AG04449 (cell line): ENCODE measurements at places on chromosomes 5 and 9.

DNA sequence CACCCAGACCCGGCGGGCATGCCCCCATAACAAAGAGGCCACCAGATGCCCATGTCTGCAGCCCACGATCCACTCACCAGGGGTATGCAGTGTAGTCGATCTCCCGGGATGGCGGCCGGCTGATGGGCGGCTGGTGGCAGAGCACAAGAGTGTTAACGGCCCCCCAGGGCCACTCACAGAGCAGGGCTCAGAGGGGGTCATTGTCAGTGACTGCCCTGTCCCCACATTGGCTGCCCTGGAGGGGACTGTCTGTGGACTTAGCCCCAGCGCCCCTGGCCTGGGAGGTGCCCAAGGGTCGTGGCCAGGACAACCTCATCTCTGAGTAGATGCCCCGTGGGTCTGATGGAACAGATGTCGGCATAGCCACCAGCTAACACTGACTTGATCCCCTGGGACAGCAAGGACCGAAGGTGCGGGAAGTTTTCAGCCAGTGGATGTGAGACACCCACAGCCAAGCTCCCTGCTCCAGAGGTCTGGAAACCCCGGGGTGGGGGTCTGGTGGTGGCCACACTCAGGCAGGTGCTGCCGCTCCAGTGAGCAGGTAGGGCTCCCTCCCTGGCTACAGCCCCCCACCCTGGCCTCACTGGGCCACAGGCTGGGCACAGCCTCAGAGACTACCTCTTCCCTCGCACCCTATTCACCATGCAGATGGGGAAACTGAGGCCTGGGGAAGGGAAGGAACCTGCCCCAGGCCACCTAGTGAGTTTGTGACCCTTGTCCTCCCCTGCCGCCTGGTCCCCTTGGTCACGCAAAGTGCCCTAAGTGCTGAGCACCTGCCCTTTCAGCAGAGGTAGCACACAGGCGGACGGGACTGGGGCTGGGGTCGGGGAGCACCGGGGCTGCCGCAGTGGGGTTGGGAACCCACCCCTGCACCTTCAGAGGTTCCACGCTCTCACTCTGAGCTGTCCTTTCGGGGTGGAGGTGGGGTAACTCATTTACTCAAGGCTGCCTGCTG lies 38.1 kb upstream of the SARDH start:
- no peak for DNase-seq

GRCh38 chr9:124741662-124742061 lies 29.4 kb downstream of the NR6A1 start:
- no peak for DNase-seq

DNA sequence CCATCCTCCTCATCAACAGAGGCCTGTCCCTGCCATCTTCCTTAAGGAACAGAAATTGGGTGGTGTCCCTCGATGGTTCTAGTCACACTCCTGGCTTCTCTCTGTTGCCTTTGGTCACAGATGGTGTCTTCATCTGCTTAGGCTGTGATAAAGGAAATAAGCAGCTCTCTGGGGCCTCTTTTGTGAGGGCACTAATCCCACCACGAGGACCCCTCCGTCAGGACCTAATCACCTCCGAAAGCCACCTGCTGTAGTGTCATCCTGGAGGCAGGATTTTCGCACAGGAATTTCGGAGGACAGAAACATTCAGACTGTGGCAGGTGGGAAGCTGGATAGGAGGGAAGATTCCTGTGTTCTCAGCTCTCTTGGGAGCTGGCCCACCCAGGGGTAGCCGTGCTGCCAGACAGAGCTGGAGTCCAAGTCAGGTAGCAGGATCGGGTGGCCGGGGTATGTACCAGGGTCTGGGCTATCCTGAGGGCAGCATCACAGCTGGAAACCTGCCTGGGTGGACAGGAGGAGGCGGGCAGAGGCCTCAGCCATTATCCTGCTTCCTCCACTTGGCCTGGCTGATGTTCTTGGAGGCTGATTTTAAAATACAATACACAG lies 59.5 kb downstream of the ANKRD33B start:
- no peak for DNase-seq

DNA sequence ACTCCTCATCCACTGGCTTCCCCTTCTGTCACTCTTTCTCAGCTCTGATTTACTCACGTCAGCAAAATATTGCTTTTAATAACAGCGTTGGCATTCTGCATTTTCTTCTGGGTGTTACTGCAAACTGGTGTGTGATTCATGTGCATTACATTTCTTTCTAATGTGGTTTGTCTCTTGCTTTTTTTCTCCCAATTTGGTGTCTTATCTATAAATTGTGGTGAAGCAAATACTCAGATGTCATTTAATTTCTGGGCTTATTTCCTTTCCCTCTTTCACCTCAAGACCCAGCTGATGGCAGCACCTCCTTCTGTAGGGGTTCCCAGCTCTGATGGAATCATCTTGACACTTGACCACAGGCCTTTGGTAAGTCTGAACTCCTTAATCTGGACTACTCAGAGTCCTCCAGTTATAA lies 180.7 kb upstream of the ZNF618 start:
- DNase-seq = no peak

- no peak for DNase-seq
These were observed 22.7 kb upstream of the CCDC180 start for GRCh38 chr9:97284798-97285197.

DNA sequence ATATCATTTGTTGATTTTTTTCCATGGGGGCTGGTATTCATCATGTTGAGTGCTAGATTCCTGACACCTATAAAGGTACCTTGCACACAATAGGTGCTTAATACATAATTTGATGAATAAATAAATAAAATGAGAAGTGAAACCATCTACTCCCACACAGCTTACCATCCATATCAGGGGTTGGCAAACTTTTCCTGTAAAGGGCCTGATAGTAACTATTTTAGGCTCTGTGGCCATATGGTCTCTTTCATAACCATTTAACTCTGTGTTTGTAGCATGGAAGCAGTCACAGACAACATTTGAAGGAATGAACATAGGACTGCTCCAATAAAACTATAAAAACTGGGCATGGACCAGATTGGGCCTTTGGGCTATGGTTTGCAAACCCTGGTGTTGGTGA lies 100.3 kb downstream of the GCNT1 start:
- DNase-seq = no peak

DNA sequence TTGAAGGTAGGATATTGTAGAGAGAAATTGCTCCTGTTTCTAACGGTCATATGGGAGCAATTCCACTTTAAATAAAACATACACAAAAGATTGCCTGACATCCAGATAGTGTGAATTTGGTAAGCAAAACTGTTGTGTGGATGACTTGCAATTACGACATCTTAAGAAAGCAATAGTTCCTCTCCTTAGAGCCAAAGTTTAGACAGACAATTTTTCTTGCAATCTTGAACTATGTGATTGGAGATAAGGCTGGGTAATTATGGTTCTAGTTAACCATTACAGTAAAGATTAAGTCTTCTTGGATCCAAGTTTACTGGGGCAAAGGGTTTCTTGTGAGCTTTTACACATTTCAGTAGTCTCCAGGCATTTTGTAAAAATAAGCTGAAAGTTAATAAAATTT lies 1080.6 kb upstream of the CDH6 start:
- DNase-seq = no peak

- no peak for DNase-seq
These were observed 21.1 kb downstream of the CARTPT start for GRCh38 chr5:71740015-71740753.

DNA sequence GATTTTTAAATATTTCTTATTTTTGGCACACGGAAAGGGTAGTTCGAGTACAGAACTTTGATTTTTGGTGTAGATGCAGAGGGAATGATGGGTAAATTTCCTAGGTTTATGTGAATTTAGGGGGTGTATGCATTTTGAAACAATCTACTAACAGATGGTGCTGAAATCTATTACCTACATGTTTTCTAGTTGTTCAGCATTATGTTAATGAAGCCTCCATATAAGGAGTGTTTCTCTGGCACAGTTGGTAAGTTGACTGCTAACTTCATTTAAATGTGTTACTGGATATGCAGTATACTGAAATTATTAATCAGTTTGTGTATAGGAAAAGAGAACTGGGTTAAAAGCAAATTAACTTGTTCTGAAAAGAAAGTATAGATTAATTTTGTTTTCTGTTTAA lies 17.5 kb downstream of the SUB1 start:
- no peak for DNase-seq

GRCh38 chr5:83895860-83896259 lies 175.2 kb upstream of the HAPLN1 start:
- DNase-seq = no peak

GRCh38 chr9:80644044-80644443 lies 1045.3 kb downstream of the TLE1 start:
- DNase-seq = no peak

GRCh38 chr5:173452119-173452905 lies 124.1 kb upstream of the STC2 start:
- no peak for DNase-seq

- DNase-seq = no peak
These were observed 46.3 kb downstream of the FSTL4 start for GRCh38 chr5:133565993-133566392.

DNA sequence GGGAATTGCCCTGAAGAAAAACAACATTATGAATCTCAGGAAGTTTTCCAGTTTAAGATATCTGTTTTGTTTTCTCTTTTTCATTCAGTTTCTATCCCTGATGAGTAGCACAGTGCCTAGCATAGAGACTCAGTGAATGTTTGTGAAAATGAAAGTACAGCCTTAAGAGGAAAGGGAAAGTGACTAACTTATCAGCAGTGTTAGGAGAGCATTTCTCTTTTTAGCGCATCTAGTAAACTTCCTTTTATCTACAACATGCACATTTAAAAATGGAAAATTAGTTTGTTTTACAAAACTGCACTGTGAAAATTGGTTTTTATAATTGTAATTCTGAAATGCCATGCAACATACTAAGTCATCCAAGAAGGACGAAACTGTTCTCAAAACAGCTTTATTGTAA lies 110.8 kb downstream of the SMARCA2 start:
- no peak for DNase-seq

DNA sequence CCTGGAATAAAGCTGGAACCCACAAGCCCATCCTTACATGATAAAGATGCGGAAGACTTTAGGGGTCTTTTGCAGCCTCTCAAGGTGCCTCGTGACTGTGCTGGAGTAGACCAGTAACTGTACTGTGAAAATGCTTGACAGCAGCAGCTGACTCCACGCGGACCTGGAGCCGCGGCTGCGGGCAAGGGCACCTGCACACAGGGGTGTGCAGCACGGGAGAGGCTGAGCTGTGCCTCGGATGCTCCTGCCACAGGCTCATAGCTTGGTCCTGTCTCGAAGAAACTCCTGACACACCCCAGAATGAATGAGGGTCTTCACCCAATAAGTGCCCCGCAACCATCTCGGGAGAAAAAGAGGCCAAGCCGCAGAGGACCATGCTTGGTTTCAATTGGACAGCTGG lies 40.3 kb upstream of the CEP72 start:
- no peak for DNase-seq

DNA sequence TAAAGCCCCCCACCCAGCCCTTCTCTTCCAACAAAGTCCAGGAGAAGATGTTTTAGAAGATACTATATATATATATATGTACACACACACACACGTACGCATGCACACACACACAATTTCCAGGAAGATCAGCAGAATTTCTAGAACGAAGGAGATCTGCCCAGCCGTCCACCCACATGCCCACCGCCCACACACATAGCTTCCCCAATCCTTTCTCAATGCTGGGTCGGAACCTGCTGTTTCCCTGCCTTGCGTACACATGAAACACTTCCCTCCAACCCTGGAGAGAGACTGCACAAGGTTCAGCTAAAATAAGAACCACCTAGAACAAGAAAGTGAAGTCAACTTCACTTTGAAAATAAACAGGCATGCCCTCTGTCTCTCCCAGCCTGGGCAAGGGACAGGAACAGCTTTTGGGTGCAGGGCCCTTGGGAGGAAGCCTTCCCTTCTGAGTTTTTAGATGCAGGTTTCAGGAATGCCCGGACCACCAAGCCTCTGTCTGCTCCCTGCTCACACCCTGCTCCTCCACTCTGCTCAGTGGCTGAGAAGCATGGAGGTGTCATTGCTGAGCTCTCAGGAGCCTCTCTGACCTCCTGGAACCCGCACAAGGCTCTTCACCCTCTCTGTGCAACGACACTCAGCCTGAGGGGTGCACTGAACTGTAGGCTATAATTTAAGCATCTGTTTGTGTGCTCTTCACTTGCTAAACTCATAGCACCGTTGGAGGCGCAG lies 149.4 kb downstream of the C5orf15 start:
- DNase-seq = no peak

DNA sequence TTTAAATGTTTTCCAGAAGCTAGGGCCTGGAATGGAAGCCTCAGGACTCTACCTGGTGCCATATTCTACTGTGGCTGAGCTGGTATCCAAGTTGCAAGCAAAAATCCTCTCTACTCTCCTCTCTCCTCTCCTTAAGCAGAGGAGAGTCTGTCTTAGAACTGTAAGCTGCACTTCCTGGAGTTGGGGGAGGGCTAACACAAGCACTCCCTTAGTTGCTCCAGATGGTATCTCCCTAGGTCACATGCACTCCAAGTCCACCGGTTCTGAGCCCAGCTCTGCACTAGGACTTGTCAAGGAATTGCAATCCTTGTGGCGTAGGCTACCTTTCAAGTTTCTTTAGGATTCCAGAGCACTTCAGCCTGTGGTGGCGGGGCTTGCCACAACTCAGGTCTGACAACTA lies 513.9 kb upstream of the RGMB start:
- no peak for DNase-seq

GRCh38 chr9:110173322-110173642 lies 34.7 kb downstream of the C9orf152 start:
- DNase-seq = no peak
